ENCODE measurements at places on chromosomes 6 and 20. TPM values are rescaled to one million over a fixed set of nuclear protein-coding genes. Genes with fewer than 3 reads are reported as not detected.

Gene TNNC2
- total RNA-seq: 1.5 TPM

DNA sequence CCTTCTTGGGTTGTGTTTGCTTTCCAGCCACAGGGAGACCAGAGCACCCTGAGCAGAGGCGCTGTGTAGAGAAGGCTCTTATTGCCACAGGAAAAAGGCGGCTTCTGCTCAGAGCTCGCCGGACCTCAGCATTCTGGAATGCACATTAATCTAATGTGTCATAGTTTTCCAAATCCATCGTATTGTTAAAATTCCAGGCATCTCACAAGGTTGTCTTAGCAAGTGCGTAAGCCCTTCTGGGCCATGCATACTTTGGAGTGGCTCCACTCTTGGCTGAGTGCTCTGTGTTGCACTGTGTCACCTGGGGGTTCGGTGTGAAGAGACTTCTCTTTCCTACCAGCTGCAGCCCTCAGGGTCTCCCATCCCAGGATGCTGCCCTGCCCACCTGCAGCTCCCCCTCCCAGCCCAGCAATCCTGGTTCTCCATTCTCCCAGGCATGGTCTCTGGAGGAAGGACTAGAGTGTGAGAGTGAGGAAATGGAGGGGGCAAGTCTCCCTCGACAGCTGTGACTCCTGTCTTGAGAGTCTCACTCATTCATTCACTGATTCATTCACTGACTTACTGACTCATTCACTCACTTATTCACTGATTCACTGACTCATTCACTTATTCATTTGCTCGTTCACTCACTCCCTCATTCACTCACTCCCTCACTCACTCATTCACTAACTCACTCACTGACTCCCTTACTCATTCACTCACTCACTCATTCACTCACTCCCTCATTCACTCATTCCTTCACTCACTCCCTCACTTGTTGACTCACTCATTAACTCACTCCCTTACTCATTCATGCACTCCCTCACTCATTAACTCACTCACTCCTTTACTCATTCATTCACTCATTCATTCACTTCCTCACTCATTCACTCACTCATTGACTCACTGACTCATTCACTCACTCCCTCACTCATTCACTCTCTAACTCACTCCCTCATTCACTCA lies 83.7 kb upstream of the MPC1 start:
- no peak for DNase-seq

DNA sequence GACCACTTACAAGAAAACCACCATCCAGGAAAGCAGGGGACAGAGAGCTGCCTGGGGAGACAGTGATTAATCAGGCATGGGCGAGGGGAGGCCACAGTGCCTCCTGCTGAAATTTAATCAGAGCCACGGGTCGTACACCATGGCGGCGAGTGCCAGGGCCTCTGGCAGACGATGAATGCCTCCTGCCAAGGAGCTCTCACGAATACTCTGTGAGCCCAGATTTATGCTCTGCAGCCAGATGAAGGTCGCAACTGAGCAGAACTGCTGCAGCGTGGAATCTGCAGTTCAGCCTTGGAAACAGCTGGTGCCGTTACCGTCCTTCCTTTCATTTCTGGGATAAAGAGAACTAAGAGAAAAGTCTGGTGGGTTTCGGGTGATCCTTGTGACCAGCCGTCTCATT lies 85.6 kb downstream of the BFSP1 start:
- no peak for DNase-seq

GRCh38 chr6:6781172-6781872 lies 192.8 kb downstream of the LY86 start:
- DNase-seq: no peak

- no peak for DNase-seq
These were observed 158.2 kb upstream of the MCHR2 start for GRCh38 chr6:100152201-100152600.

GRCh38 chr6:15615802-15616201 lies 47.0 kb downstream of the DTNBP1 start:
- no peak for DNase-seq

- DNase-seq: no peak
These were observed 485 bp upstream of the RTF2 start for GRCh38 chr20:56467968-56468315.

DNA sequence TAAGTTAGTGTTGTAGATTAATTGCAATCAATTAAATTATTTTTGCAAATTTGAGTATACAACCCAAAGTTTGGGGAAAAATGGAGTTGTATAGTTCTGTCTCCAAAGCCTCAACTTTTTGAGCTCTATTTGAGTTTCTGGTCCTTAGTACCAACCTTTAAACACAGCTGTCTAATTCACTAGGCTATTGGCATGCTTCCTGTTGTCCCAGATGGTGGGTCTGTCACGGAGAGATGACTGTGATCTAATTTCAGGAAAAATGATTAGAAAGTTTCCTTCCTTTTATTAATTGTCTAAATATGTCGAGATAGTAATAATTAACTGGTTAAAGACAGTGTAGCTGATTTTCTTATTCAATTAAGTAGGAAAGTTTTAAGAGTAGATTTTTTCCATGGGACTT lies 109.6 kb downstream of the SCAF8 start:
- DNase-seq: no peak

DNA sequence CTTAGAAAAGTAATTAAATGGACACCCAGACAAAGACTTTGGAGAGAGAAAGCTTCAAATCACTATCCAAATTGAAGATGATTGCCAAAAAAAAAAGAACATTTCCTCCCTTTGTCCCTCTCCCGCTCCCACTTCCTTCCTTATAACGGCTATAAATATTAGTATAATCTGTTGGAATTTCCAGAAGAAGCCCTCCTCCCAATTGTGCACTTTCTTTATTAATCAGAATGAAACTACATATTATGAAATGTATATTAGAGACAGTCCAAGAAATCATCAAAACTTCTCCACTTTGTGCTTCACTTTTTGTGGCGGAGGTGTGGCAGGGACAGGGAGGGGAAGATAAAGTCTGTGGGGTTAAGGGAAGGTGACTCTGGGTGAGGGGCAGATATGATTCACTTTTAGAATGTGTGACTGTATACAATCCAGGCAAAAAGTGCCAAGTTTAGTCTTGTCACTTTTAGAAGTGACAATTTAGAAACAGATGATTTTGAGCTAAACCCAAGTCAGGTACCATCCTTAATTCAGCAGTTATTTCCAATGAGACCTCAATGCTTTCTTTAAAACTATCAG lies 195.0 kb upstream of the MARCKS start:
- no peak for DNase-seq
